ENCODE measurements at places on chromosomes 1 and 21.

DNA sequence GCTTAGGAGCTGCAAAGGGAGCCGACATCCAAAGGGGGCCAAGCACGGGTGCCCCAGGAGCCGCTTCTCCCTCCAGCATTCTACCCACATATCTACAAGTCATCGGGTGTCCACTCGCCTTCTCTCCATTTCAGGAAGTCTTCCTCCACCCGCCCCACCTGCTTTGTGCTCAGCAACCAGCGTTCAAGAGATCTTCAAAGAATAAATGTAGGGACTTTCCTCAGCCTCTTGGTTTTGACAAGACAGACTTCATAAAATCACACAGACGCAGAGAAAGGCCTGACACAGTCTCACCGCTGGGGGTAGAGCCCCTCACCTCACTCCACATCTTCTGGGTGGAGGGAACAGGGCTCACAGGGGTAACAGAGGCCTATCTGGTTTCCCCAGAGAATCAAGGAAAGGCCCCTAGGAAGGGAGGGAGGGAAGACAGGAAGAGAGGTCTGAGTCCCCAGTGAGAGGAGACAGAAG lies 49.5 kb downstream of the SSBP3 start:
- no peak for DNase-seq

GRCh38 chr1:29975036-29975694 lies 738.8 kb downstream of the PTPRU start:
- no peak for DNase-seq

DNA sequence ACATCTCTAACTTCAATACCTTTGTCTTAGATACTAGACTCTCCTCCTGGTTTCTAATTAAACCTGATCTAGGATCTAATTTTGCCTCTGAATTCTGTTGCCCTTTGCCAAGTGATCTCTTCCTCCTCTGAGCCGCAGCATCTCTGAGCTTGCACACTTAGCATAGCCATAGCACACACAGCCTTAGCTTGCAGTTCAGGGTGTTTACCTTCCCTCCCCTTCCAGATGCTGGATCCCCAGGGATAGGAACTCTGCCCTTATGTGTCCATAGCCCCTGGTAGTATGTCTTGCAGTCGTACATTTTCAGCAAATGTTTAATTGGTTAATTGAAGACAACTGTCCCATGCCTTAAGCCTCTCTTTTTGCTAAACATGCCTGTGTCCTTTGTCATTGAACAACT lies 30.3 kb downstream of the SELL start:
- no peak for DNase-seq

GRCh38 chr1:111943066-111943465 lies 46.4 kb downstream of the KCND3 start:
- no peak for DNase-seq

GRCh38 chr1:107326824-107327445 lies 186.1 kb downstream of the NTNG1 start:
- DNase-seq, result no peak

DNA sequence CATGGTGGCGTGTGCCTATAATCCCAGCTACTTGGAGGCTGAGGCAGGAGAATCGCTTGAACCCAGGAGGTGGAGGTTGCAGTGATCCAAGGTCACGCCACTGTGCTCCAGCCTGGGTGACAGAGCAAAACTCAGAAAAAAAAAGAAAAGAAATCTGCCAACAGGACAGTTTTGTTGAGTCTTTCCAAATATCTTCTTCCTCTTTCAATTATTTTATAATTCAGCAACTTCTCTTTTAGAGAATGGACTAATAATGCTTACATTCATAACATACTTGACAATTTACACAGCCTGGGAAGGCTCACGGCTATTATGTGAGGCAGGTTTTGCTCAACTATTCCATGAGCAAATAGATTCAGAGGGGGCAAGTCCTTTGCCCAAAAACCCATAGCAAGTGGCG lies 18.1 kb downstream of the CNR2 start:
- DNase-seq, result no peak

DNA sequence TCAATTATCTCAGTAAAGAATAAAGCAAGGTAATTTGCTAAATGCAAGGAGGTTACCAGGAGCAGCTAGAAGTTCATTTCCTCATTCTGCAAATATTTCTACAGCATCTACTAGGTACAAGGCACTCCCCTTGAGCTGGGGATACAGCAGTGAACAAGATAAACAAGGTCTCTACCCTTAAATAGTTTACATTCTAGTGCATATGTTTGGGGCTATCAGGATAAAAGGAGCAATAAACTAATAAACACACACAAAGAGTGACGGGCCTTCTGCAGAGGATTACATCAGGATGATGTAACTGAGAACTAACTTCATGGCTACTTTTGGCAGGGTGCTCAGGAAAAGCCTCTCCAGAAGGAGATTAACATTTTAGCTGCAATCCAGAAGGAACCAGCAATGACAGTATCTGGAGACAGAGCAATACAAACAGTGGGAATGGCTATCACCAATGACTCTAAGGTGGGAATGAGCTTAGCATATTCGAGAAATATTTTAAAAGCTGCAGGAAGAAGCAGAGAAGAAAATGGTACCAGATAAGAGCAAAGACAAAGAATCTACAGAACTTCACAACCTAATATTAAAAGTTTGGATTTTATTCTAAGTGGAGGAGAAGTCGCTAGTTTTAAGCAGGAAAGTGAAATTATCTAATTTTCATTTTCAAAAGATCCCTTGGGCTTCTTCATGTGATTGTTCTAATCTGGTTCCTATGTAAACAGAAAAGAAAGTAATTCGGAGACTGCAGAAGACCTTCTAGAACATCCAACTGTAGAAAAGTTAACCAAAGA lies 25.8 kb downstream of the TP53BP2 start:
- no peak for DNase-seq

DNA sequence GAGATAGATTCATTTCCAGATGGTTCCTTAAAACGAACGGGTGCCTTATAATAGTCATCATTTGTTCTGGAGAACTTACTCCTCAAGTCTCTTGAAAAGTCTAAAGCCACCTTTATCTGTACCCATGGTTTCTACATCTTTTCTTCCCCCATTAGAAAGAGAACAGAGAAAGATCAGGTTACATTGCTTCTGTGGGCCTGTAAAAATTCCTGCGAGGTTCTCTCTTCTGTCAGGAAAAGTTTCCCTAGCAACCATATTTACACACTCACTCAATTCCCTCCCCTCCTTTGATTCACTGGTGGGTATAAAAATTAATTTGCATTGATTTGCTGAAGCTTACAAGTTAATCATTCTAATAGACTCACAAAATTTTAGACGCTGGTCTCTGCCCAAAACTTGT lies 6.7 kb downstream of the PHC2 start:
- DNase-seq, result no peak

- DNase-seq, result no peak
Measured at GRCh38 chr1:115925467-115925866, 50.8 kb upstream of the SLC22A15 start.

DNA sequence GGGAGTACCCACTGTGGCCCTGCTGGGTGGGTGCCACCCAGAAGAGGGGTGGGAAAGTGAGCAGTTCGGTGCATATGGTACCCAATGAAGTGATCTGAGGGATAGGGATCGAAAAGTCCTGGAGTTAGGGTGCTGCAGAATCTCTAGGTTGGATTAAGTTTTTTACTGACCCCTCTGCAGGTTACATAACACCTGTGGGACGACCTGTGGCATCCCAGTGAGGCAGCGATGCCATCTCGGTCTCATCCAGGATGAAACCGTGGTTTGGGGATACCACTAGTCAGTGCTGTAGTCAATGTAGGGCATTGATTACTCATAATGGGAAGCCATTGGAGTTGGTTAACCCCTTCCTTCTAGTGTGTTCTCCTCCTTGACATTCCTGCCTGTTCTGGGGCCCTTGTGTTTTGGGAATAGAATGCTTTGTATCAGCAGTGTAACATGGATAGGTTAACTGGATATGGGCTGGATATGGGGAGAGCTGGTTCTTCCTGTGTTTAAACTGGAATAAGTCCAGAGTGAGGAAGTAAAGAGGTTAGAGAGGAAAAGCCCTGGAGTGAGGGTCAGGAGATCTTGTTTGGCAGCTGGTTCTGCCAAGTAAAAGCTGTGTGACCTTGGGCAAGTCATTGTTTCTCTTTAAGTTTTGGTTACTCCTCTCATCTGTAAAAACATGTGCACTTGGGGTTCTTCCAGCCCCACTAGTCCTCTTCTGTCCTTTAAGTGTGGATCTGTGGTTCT lies 42.8 kb upstream of the ATF3 start:
- DNase-seq, result no peak

DNA sequence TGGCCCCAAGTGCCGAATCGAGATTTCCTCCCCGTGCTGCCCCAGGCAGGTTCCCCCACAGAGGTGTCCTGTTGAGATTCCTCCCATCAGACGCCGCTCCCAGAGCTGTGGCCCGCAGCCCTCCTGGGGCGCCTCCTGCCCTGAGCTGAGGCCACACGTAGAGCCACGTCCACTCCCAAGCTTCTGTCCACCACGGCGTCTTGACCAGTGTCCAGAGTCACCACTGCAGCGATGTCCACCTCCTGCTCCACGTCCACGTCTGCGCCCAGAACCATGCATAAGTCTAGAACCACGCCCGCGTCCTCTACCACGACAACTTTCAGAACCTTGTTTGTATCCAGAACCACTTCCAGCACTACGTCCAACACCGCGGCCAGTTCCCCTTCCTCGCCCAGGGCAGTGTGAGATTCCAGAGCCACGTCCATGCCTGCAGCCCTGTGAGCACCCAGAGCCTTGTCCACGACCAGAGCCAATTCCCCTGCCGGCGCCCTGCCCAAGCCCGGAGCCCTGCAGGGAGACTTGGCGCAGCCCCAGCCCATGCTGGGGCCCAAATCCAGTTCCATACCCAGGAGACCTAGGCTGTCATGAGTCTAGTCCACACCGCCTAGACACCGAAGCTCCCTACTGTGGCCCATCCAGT lies 2.8 kb downstream of the KPRP start:
- no peak for DNase-seq

- no peak for DNase-seq
Measured at GRCh38 chr1:16191916-16192546, 20.4 kb downstream of the ARHGEF19 start.

DNA sequence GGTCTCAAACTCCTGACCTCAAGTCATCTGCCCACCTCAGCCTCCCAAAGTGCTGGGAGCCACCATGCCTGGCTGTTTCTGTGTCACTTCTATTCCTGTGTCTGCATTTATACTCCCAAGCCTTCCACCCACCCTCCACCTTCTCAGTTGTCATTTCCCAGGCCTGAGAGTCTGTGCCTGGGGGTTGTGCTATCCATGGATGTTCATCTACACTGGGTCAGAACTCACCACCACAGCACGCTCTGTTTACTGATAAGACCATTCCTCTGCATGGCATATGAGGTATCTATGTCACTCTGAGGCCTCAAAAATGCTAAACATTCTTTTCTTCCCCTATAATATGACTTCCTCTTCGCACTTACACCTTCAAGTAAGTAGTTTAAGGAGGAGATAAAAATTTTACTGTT lies 6.1 kb downstream of the NENF start:
- DNase-seq, result no peak

DNA sequence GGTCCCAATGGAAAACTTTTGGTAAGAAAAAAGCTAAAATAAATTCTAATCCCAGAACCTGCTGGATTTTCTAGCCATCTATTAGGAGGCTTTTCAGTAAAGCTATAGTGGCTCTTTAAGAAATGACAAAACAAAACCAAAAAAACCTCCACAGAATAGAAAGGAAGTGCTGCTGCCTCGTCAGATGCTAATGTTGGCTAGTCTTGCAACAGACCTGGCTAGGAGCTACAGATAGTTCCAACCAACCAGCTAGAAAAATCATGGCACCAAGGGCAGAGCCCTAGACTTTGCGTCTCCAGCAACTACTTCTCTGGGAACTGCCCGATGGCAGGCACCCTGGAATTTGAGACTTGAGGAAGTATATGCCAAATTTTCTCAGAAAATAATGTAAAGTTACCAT lies 7.6 kb downstream of the CD101 start:
- DNase-seq, result no peak

- DNase-seq, result no peak
Measured at GRCh38 chr1:166978821-166979220, 3.5 kb upstream of the ILDR2 start.

All from AG04449 (cell line).